ENCODE measurements at places on chromosomes 3 and 15. TPM values are rescaled to one million over a fixed set of nuclear protein-coding genes. Genes with fewer than 3 reads are reported as not detected.

ARGFX gene
- total RNA-seq = not detected

RBM6 gene
- total RNA-seq = 48.5 TPM

GOLGA6D gene
- total RNA-seq = not detected

IL17RC gene
- 47.9 TPM for total RNA-seq

GPR176 gene
- total RNA-seq = 49.7 TPM

- DNase-seq = no peak
Measured at GRCh38 chr3:98532275-98532637, 478 bp downstream of the GPR15 start.

DNA sequence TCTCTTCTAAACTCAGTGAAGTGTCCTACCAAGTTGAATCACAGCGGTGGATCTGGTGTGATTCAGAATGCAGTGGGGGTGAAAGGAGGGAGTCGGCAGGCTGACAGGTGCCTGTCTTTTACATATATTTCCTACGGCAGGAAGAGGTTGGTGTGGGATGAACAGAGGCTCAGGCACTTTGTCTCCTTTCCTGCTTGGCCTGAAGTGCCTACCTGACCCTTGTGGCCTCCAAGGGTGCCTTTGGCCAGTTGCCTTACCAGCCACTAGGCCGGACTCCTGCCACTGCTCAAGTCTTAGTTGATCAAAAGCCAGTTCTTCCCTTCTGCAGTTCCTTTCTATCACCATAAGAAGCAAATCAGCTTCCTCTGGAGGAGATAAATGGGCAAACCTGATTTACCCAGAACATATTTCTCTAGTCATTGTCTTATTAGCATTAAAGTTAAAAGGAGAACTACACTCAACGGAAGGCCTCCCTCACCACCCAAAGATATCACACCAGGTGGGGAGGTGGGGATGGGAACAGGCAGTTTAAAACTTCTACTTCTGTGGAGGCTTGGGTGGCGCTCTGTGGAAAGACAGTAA lies 52.1 kb downstream of the CRTC3 start:
- no peak for DNase-seq

- DNase-seq = peak; percentile 71
Measured at GRCh38 chr15:33963831-33964664, 4.2 kb upstream of the CHRM5 start.

GRCh38 chr3:48997714-48998637 lies 7.9 kb downstream of the P4HTM start:
- no peak for DNase-seq

- peak; percentile 86 for DNase-seq
Measured at GRCh38 chr15:71730277-71731144, 79.8 kb upstream of the NR2E3 start.

DNA sequence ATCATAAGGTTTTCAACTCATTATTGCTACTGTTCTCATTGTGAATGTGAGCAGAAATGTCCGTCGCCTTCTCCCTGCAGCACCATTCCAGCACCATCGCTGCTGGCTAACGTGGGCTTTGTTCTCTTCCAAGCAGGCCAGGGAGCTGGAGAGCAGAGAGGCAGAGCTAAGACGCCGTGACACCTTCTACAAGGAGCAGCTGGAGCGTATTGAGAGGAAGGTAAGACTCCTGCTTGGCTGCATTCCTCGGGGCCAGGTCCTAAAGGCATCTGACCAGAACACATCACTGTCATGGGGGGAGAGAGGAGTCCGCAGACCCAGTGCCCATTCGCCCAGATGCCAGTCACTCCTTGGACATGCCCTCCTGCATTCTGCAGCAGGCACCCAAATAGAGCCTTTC lies 130.4 kb upstream of the PLXNA1 start:
- DNase-seq = no peak

DNA sequence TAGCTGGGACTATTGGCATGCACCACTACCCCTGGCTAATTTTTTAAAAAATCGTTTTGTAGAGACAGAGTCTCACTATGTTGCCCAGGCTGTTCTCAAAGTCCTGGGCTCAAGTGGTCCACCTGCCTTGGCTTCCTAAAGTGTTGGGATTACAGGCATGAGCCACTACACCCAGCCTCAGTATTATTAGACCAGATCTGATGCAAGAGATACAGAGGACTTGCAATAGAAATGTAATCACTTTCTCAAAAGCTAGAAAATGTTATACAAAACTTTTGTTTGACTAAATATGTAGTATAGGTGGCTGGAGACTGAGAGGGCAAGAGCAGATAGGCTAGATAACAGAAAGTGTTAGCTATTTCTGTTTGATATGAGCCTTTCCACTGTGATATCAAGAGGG lies 531.9 kb downstream of the SOX2 start:
- no peak for DNase-seq

DNA sequence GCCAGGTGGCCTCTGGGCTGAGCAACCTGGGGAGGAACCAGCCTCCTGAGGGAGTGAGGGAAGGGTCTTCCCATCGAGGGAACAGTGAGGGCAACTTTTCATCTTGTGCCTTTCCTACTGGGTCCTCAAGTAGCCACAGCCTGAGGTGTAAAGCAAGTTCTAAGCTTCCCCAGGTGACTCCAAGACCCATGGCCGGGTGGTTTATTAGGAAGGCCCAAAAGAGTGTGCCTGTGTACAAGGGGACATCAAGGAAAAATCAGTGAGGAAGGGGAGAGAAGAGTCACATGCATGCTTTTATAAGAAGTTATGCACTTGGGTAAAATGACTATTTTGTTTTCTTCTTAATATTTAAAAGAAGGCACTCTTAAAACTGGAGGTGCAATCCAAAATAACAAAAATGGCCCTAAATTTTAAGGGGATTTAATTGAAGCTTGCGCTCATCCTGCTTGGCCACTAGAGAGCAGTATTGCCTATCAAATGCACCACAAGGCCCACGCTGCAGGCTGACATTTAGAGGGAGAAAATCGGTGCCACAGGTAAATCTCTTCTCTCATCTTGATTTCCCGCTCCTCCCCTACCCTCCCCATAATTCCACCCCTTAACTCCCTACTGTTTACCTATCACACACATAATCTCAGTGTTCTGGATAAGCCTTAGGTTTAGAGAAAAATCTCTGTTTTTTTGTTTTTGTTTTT lies 6.7 kb downstream of the NANOGP8 start:
- DNase-seq = peak; percentile 72

DNA sequence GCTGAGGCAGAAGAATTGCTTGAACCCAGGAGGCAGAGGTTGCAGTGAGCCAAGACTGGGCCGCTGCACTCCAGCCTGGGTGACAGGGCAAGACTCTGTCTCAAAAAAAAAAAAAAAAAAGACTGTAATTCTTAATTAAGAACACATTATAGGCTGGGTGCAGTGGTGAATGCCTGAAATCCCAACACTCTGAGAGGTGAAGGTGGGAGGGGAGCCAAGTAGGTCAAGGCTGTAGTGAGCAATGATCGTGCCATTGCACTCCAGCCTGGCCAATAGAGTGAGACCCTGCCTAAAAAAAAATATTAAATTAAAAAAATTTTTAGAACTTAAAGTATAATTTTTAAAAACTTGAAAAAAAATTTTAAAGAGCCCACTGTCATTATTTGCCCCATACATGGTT lies 13.4 kb upstream of the ARPIN start:
- DNase-seq = peak; percentile 11

- DNase-seq = no peak
Measured at GRCh38 chr3:123696808-123697207, 112.0 kb upstream of the HACD2 start.

DNA sequence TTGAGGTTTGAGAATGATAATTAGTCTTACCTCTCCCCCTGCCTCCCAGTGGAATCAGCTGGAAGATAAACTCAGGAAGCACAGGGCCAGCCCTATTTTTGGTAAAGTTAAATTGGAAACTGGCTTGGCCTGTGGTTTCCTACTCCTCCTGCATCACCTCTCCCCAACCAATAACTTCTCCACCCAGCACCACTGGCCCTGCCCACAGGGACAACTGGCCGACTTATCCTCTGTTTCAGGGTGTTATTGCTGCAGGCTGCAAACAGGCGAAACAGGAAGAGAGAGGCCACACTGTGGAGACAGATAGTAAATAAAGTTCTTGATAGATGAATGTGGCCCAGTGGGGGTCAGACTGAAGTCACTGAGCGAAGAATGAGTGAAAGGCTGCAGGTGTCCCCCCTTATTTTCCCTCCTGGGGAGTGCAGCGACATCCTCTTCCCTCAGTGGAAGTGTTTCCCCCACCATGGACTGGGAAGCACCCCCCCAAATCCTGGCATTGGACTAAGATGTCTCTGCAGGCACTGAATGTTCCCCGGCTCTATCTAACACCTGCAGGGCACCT lies 47.1 kb downstream of the PDIA5 start:
- no peak for DNase-seq

GRCh38 chr15:89630260-89630659 lies 25.0 kb downstream of the KIF7 start:
- no peak for DNase-seq

DNA sequence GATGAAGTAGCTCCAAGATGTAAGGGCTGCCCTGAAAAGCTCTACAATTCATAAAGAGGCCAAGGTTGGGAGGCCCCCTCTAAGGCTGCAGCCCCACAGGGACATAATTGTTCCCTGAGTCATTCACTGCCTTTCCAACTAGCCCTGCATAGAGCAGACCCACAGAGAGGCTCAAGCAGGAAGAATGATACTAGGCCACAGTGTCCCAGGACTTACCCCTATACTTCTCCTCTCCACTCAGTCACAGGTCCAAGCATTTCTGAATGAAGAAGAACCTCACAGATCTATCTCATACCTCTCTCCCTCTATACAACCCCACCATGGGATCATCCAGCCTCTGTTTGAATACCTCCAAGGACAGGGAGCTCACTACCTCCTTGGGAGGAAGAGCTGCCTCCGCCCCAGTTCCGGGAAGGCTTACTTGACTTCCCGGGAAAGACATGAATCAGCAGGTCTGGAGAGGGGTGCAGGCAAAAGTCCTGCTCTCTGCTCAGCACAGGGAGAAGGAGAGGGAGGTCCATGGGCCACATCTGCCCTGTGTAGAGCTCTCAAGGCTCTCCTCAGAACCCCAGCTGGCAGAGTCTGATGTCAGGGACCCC lies 6.9 kb upstream of the SKIC8 start:
- DNase-seq = peak; percentile 82

DNA sequence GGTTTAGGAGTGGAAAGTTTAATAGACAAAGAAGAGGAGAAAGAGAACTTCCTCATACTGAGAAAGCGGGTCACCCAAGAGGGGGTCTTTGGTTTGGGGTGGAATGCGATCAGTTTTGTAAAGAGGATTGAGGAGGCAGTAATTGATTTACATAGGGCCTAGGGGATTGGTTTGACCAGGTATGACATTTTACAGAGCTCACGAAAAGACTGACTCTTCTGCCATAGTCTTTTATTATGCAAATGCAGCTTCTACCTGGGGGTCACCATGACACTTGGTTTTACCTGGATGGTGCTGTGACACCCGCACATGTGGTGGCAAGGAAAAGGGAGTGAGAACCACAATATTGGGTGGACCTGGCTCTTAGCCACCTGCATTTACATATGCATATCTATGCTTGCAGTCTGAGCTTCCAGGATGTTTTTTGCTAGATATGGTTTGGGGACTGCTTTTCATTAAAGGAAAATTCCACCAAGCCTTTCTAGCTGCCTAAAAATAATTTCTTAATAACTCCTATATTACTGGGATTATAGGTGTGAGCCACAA lies 6.9 kb upstream of the NME9 start:
- DNase-seq = no peak

DNA sequence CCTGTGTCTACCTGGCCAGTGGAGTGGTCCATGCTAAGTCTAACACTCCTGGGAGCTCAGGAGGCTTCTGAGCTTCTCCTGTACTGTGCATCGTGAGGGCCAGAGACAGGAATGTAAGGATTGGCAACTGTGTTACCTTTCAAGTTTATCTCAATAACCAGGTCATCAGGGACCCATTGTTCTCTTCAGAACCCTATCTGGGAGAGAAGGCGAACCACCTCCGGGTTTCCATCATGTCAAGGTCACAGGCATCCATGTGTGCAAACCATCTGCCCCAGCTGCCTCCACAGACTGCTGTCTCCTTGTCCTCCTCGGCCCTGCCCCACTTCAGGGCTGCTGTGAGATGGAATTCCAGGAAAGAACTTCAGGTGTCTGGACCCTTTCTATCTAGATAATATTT lies 5.9 kb downstream of the ANKRD63 start:
- no peak for DNase-seq

DNA sequence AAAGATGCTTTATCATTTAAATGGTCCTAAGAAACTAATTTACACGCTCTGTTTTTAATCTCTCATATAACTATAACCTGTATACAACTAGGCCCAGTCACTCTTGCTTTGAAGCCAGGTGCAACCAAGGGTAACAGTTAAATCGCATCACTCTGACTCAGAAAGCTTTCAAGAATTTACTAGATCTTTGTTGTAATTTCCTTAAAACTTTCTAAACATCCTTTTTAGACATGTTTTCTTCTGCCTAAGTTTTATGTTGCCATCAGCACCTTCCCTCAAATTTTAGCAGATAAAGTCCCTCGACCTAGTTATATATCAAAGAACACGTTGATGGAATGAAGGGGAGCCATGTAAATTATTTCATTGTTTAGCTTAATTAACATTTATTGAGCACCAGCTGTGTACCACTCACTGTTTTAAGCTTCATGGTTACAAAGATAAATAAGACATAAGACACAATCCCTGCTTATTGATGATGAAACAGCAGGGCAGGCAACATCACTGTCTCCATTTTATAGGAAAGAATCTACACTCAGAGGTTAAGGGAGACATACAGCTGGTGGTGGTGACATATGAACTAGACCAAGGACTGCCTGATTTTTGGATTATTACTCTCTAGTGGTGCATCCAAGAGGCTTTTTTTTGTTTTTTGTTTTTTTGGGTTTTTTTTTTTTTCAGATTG lies 101.0 kb downstream of the CD200R1L start:
- peak; percentile 39 for DNase-seq
